ENCODE measurements at places on chromosomes 3 and 15.

DNA sequence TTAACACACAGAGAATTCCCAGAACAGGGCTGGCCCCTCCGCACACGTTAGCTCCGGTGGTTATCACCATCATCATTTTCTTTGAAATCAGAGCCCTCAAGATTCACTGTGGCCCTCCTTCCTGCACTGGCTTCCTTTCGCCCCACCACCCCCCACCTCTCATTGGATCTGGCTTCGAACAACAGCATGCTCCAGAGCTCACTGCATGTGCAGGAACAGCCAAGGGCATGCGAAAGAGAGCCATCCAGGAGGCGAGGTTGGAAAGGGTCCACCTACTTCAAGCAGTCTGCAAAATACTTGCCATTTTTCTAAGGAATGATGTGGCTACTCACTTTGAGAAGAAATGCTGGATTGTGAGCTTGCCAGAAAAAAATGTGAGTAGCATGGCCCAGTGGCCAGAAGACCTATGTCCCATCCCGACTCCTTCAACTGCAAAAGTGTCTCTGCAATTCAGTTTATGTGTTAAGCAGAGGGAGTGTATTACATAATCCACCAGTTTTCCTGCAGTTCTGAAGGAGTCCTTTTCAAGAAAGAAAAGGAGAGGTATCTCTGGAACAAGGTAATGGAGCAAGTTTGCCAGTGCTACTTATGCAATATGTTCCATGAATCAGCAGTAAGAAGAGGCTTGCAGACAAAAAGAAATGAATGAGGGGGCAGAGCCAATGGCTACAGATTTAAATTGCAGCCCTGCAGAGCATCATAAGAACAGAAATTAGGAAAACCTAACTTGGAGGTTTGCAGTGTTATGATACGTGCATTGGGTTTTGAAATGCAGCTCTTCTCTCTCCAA is 92.8 kb downstream of the OCA2 start:
- no peak for DNase-seq

DNA sequence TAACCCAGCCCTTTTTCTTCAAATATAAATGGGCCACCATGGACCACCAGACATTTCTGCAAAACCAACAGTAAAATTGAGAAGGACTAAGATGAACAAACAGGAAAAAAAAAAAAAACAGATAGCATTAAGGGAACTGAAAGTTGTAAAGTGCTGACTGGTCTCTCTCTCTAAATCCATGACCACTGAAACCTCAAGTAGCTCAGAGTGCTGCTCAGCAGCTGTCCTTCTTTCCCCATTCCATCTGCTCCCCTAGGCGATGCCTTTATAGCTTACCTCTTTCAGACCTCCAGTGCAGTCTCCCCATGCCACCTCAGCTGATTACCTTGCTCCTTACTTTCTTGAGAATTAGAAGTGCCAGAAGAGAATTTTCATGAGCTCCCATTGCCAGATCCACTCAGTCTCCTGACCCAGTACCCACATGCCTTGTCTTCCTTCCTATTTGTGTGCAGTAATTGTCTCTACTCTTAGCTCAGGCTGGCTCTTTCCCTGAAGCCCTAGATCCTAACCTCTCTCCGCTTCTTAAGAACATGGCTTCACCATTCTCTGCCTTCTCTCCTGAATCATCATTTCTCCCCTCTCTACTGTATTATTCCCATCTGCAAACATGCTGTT is 23.9 kb upstream of the XIRP1 start:
- no peak for DNase-seq

GRCh38 chr15:39792844-39793335 is 10.2 kb upstream of the FSIP1 start:
- DNase-seq, result no peak

DNA sequence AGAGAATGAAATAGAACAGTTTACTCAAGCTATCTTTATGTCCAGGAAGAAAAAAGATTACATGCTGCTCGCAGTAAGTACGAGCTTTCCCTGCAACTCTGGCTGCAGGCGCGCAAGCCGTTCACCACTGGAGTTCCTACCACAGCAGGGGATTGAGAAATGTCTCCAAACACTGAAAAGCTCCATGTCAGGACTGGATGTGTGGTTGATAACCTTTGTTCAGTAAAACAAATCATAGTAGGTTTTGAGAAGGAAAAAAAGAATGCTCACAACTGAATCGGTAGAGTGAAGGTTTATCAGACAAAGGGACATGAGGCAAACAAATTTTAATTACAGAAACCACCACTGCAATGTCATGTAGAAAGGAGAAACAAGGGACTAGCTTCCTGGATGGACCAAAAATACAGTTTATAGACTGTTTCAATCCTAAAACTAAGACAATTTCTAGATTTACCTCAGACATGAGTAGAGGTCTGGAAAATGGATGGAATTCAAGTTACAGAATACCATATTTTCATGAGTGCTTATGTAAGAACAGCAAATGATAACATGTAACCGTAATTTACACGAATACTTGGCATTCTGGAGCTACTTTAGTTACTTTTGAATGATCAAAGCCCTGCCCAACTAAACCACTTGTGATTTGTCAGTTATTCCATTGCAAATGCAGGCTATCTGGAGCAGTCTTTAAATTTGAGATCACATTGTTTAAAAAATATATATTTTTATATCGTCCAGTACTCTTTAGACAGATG is 471.1 kb downstream of the SHQ1 start:
- no peak for DNase-seq

DNA sequence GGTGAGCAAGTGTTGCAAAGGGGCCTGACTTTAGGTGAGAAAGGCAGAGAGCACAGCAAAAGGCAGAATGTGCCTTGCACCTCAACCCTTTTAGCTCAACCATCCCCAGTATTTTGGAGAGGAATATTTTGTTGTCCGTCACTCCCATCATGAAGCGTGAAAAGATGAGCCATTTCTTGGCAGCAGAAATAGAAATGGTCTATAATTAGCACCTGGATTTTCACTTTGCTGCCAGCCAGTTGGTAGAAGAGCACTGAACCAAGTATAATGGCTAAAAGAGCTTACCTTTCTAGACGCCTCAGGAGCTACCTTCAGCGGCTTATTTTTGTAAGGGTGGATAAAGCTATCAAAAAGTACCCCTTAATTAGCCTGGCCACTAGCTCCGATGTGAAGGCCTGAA is 406.7 kb downstream of the OCA2 start:
- DNase-seq, result no peak

- DNase-seq, result no peak
Measured at GRCh38 chr3:182729903-182730674, 63.2 kb upstream of the ATP11B start.

GRCh38 chr3:27456554-27456953 is 27.6 kb downstream of the SLC4A7 start:
- DNase-seq, result no peak

DNA sequence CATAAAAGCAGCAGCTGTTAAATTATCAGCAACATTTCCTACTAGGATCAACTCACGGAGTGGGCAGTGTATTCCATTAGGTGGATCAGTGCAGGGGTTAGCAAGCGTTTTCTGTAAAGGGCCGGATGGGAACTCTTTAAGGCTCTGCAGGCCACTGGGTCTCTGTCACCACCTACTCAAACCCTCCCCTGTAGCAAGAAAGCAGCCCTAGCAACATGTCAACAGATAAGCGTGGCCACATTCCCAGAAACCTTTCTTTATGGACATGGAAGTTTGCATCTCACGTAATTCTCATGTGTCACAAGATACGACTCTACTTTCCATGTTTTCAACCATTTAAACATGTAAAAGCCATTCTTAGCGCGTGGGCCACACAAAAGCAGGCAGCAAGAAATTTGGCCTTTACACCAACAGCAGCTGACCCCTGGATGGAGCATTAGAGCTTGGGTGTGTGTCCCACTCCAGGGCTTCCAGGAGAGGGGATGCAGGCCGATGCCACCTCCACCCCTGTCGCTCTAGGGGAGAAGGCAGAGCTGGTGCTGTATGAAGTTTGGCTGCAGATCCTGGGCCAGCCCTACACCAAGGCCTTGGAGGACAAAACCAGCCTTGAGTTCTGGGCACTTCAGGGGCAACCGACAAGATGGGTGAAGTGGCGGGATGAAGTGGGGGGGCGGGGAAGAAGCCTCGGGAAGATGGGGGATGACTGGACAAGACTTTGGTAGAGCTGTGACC is 48.2 kb upstream of the CSPG4 start:
- DNase-seq, result no peak

GRCh38 chr15:42608110-42608531 is 32.7 kb downstream of the STARD9 start:
- no peak for DNase-seq

DNA sequence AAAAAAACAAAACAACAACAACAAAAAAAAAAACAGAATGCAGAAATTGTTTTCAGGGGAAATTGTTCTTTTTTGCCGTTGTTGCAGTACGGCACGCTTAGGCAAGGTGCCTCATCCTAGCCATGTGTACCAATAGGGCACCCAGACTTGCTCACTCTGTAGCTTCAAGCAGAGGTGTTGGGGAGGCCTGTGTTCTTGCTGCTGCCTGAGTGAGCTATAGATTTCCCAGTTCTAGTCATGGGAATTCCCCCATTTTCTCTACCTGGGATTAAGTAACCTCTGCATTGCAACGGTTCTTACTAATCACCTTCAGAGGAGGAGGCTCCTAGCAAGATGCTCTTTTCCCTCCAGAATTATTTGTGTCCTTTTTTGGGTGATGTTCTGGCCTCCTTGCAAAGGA is 12.9 kb upstream of the PARL start:
- DNase-seq, result no peak

GRCh38 chr15:89539027-89539426 is 36.2 kb upstream of the TICRR start:
- DNase-seq, result no peak

- DNase-seq, result no peak
Measured at GRCh38 chr3:33732394-33732793, 14.3 kb upstream of the CLASP2 start.

DNA sequence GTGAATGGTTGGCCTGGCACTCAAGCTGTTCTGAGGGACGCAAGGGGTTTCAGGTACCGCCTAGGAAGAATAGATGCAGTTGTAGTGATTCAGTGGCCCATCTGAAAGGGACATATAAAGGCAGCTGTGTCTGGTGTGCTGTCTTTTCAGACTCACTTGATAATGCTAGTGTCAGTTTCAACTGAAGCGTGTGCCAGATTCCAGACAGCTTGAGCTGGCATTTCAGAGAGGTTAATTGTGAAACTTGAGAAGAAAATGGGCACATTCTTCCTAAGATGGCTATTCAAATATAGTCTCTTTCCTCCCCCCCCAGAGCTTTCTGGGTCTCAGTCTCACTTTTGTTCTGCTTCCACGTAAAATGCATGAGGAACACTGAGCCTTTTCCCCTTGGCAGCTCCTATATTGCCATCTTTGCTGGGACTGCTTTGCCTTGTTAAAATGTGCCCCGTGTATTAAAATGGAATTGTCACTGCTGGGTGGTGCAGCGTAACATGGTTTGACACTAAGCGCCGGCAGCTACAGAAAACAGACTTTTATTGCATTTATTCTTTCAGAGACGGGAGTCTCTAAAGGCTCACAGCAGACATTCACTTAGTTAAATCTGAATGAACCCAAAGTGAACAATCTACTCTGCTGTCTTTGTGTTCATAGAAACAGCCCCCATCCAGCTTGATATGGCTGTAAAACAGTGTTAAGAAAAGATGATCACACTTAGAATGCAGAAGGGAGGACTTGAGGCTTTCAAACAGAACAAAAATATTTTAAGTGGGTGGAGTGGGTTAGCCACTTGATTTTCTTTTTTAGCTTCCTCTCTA is 478.7 kb downstream of the RBMS3 start:
- no peak for DNase-seq

DNA sequence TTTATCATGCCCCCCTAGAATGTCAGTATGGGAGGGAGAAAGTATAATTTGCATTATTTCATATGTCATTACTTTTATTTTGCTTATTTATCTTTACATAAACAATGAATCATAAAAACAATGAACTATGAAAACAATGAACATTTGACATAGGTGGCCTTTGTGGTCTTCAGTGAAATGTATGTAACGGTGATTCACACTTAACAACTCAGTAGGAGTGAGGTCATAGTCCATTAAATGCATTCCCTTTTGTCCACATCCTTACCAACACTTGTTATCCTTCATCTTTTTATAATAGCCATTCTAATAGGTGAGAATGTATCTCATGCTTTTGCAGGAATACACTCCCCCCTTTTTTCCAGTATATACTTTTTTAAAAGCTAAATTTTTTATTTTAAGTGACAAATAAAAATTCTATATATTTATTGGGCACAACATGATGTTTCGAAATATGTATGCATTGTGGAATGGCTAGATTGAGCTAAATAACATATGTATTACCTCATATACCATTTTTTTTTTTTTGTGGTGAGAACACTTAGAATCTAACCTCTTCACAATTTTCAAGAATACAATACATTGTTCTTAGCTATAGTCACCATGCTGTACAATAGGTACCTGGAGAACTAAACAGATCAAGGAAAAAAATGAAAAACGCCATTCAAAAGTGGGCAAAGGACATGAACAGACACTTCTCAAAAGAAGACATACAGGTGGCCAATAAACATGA is 189.5 kb downstream of the WDR72 start:
- DNase-seq, result no peak

DNA sequence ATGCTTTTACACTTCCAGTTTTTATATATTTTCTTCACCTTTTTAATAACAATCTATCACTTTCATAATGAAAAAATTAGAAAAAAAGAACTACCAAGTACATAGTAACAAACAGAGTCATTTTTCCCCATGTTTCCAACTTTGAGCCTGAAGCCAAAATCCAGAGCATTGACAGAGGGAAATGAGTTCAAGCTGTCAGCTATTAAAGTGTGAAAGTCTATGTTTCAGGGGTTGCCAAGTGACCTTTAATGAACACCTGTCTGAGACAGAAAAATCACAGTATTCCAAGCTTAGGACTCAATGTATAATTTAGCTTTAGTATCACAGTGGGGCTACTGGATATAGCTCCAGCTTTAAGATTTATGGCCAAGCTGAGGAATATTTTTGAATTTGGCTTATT is 128.3 kb upstream of the GADL1 start:
- no peak for DNase-seq

DNA sequence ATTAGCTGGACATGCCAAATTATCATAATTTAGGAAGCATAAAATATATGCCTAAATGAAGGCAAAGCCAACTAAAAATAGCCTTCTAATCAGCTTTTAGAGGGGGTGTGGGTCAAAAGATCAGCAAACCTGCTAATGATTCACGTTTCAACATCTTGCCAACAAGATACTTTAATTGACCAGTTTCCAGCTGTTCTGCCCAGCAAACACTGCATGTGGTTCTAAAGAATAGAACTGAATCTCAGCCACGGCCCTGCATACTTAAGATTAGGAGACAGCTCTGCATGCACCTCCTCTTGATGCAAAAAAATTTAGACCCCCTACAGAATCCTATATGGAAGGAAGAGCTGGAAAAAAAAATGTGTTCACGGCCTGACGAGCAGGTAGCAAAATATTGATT is 500.5 kb downstream of the TBL1XR1 start:
- DNase-seq, result no peak

DNA sequence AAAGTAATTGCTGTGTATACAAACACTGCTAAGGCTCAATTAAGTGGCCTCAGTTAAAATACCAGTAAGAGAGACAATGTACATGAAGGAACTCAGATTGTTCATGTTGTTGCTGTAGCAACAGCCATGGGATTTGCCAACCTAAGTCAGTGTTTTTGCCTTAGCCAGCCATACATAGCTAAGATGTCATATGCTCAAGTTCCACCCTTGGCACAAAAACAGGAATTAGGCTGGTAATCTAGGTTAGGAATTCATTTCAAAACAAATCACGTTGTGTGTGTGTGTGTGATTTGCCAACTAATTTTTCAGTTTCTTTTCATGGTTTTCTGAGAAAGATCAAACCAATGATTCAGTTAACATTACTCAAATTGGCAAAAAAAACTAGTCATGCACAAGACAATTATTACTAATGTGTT is 143.7 kb upstream of the KCNMB2 start:
- no peak for DNase-seq

- no peak for DNase-seq
Measured at GRCh38 chr3:141410846-141411245, 42.5 kb downstream of the ZBTB38 start.

All from stimulated activated CD4-positive, alpha-beta T cell treated with anti-CD3 and anti-CD28 coated beads, TNF-alpha, amount 100 ng/mL, for 1 hour (primary cell).